Stimulated activated CD4-positive, alpha-beta T cell treated with anti-CD3 and anti-CD28 coated beads, Interleukin-15, amount 100 ng/mL, for 48 hours (primary cell): ENCODE measurements at places on chromosomes 7 and 10.

GRCh38 chr10:119896937-119897770 is 4.6 kb downstream of the SEC23IP start:
- DNase-seq = no peak

DNA sequence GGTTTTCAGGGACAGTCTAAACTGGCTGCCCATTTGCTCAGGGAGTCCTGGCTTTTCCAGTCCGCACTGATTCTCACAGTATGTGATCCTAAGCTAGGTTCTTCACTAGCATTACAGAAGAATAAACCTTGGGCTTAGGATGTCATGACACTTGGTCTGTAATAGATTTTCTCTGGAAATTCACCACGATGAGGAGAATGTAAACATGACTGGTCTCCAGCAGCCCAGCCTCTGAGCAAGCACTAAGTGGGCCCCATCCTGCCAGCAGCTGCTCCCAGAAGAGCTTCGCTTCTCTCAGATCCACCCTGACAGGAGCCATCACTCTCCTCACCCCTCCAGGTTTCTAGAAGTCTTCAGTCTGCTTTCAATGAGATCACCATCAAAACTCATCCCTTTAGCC is 103.7 kb upstream of the ZPBP start:
- DNase-seq = no peak

DNA sequence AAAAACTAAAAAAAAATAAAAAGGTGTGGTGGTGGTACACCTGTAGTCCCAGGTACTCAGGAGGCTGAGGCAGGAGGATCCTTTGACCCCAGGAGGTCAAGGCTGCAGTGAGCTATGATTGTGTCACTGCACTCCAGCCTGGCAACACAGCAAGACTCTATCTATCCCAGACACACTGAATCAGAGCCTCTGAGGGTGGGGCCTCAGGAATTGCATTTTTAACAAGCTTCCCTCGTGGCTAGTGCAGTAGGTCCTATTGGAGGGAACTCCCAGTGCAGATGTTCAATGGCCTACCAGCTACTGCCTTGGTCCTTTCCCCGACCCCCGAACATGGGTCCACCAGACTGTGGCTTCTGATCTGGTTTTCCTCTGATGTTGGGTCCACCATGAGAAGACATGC is 14.9 kb downstream of the STRA8 start:
- DNase-seq = no peak

DNA sequence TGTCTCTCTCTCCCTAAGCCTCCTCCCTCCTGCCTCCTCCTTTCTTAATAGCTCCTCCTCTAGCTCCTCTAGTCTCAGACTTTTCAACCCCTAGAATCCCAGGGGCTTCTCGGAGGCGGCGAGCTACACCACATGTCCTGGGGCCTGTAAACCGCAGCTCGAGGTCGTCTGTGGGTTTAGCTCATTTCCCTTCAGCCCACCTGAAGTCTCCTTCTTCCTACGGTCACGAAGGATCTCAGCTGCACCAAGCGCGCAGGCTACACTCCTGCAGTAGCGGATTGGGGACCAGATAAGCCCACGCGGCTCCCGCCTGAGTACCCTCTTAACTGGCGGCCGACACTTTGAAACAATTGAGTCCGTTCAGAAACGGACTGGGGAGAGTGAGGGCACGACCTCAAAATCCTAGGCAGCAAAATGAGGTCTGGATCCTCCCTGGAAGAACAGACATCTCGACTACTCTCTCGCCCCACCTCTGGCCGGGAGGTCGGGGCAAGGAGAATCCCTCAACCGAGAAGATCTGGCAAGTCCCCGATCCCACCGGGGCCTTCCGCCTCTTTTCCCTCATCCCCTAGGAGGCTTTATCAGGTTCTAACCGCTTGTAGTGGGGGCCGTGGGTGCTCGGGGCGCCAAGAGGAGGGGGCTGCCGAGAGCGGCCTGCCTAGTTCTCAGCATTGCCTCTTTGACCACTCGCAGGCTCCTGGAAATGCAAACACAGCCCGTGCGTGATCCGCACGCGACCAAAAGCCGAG is 1.3 kb upstream of the SORCS3 start:
- DNase-seq = no peak

DNA sequence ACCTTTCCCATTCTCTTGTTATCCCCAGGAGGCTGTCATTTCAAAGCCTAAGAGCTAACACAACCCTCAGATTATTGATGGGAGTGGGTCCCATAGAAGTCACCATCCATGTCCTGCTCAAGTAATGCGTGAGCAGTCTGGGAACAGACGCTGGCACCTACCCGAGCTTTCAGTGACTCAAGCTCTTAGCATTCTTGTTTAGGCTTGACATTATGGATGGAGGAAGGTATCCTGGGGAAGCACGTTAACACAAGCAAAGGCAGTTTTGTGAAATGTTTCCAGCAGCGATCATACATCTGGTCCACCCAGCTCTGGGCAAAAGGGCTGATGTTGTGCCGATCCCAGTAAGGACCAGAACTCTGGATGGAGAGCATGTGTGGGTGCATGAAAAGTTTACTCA is 30.0 kb upstream of the AUTS2 start:
- DNase-seq = no peak

DNA sequence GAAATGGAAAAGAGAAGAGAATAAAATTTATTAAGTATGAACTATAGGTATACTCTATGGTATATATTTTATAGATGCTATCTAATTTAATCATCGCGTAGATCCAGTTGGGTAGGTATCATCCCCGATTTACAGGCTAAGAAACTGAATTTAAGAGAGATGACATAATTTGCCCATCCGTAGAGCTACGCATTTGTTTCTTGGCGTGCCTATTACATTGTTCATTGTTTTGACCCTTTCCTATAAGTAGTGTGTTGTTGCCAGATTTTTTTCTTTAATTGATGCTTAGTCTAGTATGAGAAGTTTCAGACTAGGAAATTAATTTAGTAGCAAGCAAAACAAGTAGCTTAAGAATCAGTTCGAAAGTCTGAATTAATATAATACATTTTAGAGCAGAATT is 205.7 kb upstream of the NPSR1 start:
- no peak for DNase-seq

DNA sequence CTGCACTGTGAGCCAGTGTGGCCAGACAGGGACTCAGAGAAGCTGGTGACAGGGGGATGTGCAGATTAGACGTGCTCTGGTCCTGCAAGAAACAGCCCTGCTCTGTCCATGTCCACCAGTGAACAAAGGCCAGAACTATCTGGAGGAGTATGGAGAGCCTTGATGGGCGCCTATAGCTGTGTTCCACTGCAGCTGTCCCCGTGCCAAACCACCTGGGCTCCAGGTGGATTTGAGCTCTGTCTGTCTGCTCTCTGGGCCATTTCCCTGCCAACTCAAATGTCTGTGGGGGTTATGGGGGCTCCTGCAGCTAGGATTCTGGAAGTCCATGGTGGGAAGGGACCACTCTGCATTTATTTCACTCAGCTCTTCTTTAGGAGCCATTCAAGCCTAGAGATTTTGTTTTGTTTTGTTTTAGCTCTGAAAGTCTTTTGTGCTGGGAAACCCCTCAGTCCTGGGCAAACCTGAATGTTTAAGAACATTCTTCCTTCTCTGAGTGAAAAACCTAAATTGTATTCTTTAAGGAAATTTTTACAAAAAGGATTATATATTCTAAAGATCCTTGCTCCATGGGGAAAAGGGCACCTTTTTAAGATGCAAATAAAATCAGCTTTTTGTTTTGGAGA is 1039.5 kb upstream of the SORCS1 start:
- no peak for DNase-seq

GRCh38 chr10:72242675-72243074 is 26.6 kb upstream of the ASCC1 start:
- DNase-seq = no peak

DNA sequence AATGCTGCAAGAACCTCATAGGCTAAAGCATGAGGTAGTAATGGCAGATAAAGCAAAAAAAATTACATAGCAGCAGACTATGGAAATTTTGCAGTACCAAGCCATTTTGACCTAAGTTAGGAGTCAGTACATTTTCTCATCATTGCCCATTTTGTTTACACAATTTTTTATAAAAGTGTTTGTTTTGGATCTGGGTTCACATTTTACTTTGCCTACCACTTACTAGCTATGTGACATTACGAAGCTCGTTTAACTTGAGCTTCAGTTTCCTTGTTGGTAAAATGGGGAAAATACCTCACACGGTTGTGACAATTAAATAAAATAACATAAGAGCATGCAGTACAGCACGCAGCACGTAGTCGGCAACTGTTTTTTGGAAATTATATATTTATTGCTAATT is 99.6 kb downstream of the ADD3 start:
- DNase-seq = no peak

- DNase-seq = no peak
Observed at GRCh38 chr10:103724771-103725170, 130.6 kb downstream of the SH3PXD2A start.

DNA sequence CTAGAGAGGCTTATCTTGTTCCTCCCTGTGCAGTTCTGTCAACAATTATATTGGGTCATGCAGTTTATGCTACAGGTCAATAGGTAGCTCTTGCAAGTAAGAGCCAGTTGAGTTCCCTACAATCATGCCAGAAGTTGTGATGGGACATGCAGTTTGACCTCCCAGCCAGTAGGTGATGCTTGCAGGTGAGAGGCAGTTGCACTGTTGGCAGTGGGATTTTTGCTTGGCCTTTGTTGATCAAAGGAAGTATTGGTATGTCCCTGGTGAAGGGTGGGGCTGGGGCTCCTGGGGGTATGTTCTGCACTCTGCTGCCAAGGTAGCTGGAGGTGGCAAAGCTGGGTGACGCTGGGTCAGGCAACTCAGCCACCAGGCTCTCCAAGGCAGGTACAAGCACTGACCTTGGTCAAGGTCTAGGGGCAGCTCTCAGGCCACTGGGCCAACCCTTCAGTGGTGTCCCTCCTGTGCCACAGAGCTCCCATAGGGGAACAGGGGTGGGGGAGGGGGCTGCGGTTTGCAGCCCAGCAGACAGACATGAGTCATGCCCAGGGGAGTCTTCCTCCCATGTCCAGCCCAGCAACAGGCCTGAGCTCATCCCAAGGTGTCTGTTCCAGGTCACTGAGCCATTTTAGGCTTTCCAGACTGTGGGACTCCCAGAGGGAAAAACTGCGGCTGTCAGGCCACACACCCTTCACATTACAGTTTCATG is 43.3 kb downstream of the MEOX2 start:
- DNase-seq = no peak

DNA sequence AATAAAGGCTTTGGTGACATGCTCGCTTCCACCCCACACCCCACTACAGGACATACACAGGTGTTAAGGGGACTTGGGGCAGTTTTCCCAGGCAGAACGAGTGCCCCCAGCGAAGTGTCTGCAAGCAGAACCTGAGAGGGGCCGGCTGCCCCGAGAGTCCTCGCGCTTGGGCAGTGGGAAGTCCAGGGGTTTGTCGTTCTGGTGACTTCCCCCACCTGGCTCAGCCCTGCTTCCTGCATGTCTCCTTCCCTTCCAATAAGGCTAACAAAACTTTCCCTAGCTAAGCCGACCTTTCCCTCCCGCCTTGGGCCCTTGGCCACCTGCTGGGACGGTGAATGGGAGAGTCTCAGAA is 916 bp downstream of the VWA2 start:
- no peak for DNase-seq

DNA sequence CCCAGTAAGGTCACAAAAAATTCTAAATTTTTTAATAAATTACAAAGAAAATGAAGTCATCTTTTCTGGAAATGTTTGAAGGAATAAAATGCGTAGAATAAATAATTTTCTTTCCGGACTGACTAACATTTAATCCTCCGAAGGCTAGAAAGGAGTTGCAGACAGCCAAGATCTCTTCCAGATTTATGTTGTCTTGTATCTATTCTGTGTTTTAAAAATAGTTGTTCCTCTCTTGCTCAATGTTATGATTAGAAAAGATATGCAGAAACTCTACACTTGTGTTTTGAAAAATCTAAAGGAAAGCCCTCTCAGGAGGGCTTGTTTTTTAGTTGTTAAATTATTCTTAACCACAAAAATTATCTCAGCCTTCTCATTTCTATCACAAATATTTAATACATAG is 70.7 kb downstream of the MACC1 start:
- no peak for DNase-seq
